Stimulated activated CD4-positive, alpha-beta T cell treated with anti-CD3 and anti-CD28 coated beads, TNF-alpha, amount 100 ng/mL, for 1 hour (primary cell): ENCODE measurements at places on chromosomes 2 and 18.

- DNase-seq = no peak
Measured at GRCh38 chr2:232126301-232127099, 165.0 kb downstream of the DIS3L2 start.

DNA sequence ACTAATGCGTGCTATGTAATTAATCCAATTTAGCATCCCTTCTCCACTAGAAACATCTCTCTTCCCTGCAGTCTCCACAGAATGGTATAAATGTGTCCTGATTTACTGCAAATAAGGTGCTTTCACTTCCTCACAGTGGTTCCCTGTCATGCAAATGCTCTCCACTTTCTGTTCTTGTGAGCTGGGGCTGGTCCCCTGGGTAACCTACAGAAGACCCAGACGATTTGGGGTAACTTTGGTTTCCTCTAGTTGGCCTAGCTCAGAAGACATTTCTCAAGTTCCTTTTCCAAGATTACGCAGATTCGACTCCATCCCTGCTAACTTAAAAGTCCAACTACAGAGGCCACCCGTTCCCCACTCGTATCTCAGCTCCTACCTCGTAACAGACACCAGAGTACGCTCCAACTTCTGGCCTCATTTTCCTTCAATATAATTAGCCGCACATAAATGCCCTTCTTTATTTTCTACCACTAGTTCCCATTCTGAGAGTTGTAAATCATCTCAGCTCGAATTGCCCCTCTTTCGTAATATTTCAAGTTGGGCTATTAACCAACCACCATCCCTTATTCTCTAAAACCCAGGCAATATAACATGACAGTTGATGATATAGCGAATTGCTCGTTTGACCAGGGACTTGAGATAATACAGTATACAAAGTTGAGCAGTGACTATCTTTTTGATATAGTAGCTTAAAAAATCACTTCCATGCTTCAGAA is 28.8 kb upstream of the NEDD4L start:
- no peak for DNase-seq

GRCh38 chr2:6538607-6539006 is 327.1 kb downstream of the CMPK2 start:
- no peak for DNase-seq

GRCh38 chr2:231413921-231414476 is 18.5 kb downstream of the B3GNT7 start:
- no peak for DNase-seq

GRCh38 chr2:182446087-182446486 is 19.3 kb upstream of the PDE1A start:
- DNase-seq = no peak

- no peak for DNase-seq
Measured at GRCh38 chr2:200235533-200235932, 71.0 kb upstream of the SPATS2L start.

DNA sequence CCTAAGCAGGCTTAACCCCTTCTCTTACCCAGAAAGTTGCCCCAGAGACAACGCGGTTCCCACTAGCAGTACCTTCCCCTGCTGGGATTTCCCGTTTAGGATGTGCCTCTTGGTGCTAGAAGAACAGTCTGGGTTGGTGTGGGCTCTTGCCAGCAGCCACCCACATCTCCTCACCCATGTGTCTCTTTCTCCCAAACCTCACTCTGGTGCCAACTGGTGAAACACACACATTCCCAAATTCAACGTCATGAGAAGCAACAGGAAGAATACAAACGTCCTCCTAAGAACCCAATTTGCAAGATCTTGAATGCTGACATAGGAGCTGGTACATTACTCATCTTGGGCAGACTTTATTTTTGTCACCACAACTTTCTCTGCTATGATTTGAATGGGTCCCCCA is 36.2 kb downstream of the DIPK1C start:
- DNase-seq = no peak

DNA sequence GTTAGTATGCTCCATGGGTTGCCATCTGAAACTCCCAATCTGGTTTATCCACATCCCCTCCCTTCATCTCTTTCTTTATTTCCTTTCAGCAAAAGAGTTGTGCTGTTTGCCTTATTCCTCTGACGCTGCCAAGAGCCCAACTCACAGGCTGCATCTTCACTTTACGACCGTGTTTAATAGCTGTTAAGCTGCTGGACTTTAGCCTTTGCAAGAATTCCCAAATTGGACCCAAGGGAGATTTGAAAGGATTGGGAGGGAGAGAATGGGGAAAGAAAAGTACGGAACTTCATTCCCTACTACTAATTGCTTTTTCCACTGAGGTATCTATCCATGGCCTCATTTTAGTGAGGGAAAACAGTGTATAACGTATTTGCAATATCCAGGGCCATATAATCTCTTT is 263.4 kb upstream of the MEIS1 start:
- no peak for DNase-seq

DNA sequence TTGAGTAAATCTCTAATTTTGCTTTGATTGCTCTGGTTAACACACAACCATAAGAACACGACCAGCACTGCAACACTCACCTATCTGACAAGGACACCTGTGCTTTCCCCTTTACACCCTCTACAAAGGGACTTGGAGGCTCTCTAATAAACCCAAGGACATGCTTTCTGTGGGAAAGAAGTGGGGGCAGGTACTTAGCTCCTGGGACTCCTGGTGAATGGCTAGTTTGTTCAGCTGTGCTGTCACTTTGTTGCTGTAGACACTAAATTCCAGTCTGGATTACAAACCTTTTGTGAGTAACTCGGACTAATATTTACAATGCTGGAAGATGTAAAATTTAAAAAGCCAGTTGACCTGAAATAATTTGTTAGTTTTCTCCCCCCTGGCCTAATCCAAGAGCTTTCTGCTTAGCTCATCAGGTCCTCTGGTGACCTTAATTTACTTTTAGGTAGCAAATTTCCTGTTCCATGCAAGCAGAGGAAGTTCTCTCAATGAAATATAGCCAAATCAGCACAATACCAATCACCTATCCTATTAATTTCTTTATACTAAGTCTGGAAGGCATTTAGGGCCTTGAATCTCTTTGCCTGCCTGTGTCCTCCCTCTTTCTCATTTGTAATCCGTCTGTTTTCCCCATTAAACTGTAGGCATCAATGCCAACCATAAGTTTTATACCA is 67.5 kb downstream of the PLCL1 start:
- no peak for DNase-seq

GRCh38 chr18:35672897-35673296 is 91.4 kb downstream of the GALNT1 start:
- no peak for DNase-seq

DNA sequence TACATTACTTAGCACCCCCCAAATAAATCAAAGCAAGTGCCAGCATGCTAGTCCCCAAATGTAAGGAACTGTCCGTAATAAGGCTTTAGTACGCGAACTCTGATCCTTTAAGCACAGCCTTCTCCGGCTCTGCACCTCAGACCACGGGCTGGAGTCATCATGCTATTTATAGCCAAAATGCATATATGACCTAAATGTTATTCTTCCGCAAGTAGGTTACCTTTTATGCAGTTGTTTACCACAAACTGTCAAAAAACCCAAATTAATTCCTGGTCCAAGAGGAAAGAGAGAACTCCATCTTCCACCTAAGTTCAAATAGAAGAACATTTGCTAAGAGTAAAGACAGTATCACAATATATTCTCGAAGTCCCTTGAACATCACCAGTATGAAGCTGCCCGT is 42.7 kb downstream of the ZNF516 start:
- DNase-seq = no peak

GRCh38 chr2:147846412-147847081 is 1.7 kb downstream of the ACVR2A start:
- no peak for DNase-seq
